Stimulated activated CD4-positive, alpha-beta T cell treated with anti-CD3 and anti-CD28 coated beads, Interleukin-12 subunit alpha, Interleukin-12 subunit beta, amount 100 ng/mL, for 24 hours (primary cell): ENCODE measurements at places on chromosomes 16 and 17.

DNA sequence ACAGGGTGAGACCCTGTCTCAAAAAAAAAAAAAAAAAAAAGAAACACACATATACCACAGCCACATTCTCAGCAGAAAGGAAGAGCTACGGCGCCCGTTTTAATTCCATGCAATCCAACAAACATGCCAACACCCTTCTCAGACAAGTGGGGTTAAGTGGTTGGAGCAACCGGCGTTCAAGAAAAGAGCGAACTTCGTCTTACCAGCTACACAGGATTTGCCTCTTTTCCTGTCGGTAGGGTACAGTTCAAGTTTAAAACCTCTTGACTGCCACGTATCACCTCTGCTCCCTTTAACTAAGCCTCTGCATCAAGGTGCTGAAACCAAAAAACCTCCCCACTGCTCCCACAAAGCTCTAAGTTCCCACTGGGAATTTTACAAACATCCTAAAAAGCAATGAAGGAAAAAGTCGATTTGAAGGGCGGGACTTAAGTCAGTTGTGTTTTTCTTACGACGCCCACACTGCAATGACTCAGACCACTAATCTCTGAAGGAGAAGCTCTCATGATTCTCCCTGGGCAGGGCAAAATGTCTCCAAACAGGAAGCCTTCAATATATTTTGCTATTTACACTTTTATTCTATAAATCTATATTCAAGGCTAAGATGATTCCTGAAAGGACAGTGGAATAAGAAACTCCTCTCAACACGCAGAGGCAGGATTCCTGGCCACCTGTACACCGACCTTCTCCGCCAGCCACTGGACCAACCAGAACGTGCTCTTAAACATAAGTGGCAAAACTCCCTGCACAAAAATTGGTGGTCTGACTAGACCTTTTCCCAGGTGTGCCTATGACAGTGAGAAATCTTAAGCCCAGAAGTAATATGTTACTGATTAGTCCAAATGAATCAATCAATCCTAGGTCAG is 18.8 kb downstream of the SRP68 start:
- no peak for DNase-seq

GRCh38 chr16:24869033-24869432 is 23.3 kb downstream of the SLC5A11 start:
- DNase-seq: no peak

- DNase-seq: no peak
Observed at GRCh38 chr17:50208611-50209061, 7.2 kb upstream of the COL1A1 start.

DNA sequence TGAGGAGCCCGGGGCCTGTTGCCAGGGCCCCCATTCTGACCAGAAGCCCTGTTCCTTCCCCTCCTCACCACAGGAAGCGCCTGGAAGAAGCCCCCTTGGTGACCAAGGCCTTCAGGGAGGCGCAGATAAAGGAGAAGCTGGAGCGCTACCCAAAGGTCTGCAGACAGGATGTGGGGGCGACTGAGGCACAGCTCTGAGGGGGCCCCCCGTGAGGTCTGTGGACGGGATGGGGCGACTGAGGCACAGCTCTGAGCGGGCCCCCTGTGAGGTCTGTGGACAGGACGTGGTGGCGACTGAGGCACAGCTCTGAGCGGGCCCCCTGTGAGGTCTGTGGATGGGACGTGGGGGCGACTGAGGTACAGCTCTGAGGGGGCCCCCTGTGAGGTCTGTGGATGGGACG is 13.3 kb downstream of the CENPX start:
- DNase-seq: no peak
